ENCODE measurements at places on chromosomes 7 and 10.

- no peak for DNase-seq
Measured at GRCh38 chr7:146875237-146875785, 758.7 kb downstream of the CNTNAP2 start.

DNA sequence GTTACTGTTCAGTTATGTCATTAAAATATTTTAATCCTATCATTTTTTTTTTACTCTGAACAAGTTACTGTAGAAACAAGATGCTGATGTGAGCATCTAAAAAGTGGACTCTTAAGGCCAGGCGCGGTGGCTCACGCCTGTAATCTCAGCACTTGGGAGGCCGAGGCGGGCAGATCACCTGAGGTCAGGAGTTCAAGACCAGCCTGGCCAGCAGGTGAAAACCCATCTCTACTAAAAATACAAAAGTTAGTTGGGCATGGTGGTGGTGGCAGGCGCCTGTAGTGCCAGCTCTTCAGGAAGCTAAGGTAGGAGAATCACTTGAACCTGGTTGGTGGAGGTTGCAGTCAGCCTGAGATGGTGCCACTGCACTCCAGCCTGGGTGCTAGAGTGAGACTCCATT is 2.9 kb downstream of the WAC start:
- DNase-seq: no peak

- no peak for DNase-seq
Measured at GRCh38 chr10:60073781-60074656, 167.7 kb upstream of the CCDC6 start.

GRCh38 chr10:9260690-9261089 is 1206.2 kb downstream of the GATA3 start:
- no peak for DNase-seq

GRCh38 chr7:27351137-27351536 is 108.5 kb downstream of the EVX1 start:
- DNase-seq: no peak

GRCh38 chr7:149423449-149424110 is 37.3 kb downstream of the ZNF777 start:
- DNase-seq: no peak

- peak; percentile 73 for DNase-seq
Measured at GRCh38 chr10:102231357-102232318, 5.5 kb downstream of the ELOVL3 start.

GRCh38 chr10:105391670-105392351 is 750.7 kb downstream of the SORCS3 start:
- no peak for DNase-seq

- DNase-seq: no peak
Measured at GRCh38 chr10:31350891-31351290, 31.9 kb downstream of the ZEB1 start.

DNA sequence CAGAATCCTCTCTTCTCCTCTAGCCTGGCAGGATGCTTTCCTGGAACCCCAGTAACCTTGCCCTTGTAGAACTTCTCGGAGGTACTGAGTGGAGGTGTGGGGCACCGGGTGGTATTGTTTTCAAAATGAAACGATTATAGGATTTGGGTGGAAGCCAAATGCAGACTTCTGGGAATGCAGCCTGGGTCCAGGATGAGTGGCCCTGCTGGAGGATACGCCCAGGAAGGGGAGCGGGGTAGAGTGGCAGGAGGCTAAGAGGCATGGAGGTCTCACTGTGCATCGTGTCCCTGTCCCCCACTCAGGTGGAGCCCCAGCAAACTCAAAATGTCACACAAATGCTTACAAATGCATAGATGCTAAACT is 109.1 kb upstream of the PPIF start:
- DNase-seq: no peak

DNA sequence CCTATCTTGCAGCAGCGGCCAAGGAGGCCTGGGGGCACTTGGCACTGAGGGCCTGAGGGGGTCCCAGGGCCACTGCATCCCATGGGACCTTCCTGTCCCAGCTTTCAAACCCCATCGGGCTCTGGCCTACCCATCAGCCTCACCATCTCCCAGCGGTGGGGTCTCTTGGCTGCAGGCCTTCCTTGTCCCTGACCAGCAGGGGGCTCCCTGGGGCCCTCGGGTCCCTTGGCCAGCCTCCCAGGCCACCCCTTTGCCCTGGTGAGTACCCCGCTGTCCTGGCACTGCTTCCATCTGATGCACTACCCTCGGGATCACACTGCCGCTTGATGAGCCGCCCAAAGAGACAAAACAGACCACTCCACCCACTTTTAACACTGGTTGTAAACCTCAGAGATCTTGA is 43.5 kb downstream of the YKT6 start:
- DNase-seq: no peak

- no peak for DNase-seq
Measured at GRCh38 chr10:5896208-5897052, 6.4 kb downstream of the FBH1 start.

- no peak for DNase-seq
Measured at GRCh38 chr7:137669706-137670105, 177.1 kb downstream of the DGKI start.

Data from RWPE1 (cell line).